ENCODE measurements at places on chromosomes 4 and X.

- peak; percentile 61 for DNase-seq
Measured at GRCh38 chrX:43750248-43750676, 94.2 kb downstream of the MAOA start.

DNA sequence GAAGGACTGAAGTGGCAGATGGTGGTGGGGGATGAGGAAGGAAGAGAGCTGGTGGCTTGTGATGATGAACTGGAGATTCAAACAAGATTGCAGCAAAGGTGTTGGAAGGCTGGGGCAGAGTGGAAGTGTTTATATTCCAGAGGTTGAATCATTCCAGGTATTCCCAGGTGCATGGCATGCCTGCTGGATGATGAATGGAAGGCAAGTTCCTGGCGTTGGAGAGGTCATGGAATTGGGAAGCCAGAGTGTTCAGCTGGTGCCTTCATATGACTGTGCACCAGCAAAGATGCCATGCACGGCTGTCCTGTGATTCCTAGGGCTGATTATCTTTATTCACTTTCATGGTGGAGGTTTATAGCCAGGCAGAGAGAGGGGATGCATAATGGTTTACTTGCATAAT, 135.8 kb upstream of the PUDP start:
- DNase-seq: no peak

- DNase-seq: no peak
Measured at GRCh38 chr4:189870511-189871234, 70.0 kb upstream of the FRG1 start.

- peak; percentile 45 for DNase-seq
Measured at GRCh38 chr4:157217708-157218107, 2.8 kb upstream of the GRIA2 start.

DNA sequence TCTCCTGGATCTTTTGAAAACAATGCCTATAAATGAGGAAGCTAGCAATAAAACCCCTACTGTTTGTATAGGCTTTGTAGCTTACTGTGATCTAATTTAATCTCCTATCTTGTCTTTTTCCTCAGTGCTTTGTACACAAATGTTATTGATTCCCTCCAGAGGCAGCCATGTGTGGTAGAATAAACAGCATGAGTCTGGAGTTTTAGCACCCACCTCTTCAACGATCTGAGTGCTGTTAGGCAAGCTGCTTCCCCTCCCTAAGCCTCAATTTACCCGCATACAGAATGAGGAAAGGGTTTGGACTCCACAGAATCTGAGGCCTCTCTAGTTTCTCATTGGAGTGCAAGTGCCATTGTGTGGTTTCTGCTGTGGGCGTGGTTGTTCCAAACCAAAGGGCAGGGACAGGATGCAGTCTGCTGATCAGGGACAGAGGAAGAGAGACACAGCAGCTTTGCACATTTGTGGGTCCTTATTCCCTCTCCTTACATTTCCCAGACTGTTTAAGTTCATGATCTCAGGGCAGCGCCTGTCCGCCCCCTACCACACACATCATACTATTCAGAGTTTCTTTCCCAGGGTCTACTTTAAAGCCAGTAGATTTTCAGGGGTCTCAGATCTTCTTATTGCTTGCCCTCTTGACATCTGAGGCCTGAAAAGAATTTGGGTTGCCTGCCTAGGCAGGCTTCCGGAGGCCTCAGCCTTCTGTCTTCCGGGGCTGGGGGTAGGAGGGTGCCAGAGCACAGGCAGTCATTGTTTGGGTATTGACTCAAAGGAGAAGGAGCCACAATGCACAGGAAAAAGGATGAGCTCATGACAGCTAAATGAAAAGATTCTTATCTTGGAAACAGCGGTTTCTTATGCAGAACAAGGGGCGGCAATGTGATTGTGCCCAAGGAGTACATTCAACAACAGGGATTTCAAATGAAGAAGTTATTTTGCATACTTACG, 114.9 kb upstream of the TEX13D start:
- peak; percentile 37 for DNase-seq

DNA sequence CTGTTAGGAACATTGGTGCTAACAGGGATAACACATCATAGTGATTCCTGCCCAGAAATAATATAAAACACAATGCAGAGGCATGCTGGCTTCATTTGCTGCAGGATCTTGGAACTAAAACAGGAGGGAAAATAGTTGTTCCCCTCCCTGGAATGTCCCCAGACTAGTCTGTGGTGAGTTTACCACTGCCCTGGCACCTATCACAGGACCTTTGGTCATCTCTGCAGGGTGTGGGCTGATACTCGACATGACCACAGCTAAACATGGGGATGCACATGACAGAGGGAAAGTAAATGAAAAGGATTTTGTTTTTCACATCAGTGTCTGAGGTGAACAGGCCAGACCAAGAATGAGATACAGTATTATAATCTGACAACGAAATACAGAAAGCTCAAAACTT, 160.2 kb upstream of the DKK2 start:
- no peak for DNase-seq

- DNase-seq: no peak
Measured at GRCh38 chr4:54942721-54943120, 182.7 kb downstream of the KDR start.

DNA sequence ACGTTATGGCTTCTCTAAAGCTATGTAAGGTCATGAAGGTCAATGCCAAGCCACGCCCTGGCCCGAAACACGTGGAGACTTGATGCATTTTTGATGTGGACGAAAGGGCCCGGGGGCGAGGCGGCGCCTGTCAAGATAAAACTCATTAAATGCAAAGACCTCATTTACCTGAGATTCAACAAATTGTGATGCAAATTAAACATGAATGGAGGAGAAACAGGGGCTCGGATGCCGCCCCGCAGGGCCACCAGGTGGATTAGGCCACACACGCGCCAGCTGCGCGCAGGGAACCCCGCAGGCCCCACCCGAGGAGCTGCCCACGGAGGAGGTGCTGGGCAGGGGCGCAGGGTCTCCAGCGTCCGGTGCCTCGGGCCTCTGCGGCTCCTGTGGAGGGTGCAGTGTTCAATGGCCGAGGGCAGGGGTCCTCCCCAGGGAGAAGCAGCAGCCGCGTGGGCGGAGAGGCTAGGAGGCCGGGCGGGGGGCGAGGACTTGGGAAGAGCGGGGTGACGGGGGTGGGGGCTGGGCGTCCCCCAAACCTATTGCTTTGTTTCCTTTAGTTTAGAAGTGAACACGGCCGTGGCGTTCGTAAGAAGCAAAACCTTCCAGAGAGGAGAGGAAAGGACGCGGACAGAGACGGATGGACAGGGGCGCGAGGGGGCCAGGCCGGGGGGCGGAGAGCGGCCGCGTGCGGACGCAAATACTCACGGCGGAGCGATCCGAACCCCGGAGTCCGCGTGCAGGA, 40.4 kb downstream of the CPLX1 start:
- no peak for DNase-seq

DNA sequence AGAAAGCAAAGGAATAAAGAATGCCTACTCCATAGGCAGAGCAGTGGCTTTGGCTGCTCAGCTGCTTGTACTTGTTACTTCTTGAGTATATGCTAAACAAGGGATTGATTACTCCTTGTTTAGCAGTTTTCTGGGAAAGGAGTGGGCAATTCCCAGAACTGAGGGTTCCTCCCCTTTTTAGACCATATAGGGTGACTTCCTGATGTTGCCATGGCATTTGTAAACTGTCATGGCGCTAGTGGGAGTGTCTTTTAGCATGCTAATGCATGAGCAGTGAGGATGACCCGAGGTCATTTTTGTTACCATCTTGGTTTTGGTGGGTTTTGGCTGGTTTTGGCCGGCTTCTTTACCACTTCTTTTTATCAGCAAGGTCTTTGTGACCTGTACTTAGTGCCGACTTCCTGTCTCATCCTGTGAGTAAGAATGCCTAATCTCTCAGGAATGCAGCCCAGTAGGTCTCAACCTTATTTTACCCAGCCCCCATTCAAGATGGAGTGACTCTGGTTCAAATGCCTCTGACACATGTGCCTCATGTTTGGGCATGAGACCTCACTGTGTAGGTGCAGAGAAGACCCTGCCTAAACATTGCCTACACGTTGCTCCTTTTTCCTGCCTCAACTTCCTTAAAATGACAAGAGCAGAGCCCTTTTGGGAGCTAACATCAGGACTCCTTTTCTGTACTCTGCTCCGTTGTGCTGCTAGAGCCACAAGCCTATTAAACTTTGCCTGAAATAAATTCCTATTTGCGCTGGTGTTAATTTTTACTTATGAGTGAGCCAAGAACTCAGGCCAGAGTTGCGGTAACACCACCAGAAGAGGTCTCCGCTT, 21.0 kb upstream of the UBA6 start:
- peak; percentile 44 for DNase-seq

DNA sequence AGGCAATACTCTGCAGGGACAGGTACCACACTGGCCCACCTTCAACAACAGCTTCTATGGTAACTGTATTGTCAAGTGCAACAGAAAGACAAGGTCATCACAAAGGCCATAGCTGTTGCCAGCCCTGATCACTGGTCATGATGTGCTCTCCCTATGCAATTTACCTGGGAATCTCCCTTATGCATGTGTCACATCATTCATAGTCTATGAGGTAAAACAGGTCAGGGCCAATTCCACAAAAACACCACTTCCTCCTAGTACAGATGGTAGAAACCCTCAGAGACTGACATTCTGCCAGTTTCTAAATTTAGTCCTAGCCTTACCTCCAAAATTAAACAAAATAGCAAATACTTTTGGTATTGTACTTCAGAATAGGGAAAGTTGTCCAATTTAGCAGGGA, 132.8 kb downstream of the MGST2 start:
- no peak for DNase-seq

GRCh38 chr4:5368426-5368825, 317.1 kb downstream of the STK32B start:
- no peak for DNase-seq

- DNase-seq: no peak
Measured at GRCh38 chr4:153275380-153276276, 68.9 kb upstream of the MND1 start.

- DNase-seq: peak; percentile 50
Measured at GRCh38 chr4:94877973-94878372, 120.2 kb downstream of the BMPR1B start.

DNA sequence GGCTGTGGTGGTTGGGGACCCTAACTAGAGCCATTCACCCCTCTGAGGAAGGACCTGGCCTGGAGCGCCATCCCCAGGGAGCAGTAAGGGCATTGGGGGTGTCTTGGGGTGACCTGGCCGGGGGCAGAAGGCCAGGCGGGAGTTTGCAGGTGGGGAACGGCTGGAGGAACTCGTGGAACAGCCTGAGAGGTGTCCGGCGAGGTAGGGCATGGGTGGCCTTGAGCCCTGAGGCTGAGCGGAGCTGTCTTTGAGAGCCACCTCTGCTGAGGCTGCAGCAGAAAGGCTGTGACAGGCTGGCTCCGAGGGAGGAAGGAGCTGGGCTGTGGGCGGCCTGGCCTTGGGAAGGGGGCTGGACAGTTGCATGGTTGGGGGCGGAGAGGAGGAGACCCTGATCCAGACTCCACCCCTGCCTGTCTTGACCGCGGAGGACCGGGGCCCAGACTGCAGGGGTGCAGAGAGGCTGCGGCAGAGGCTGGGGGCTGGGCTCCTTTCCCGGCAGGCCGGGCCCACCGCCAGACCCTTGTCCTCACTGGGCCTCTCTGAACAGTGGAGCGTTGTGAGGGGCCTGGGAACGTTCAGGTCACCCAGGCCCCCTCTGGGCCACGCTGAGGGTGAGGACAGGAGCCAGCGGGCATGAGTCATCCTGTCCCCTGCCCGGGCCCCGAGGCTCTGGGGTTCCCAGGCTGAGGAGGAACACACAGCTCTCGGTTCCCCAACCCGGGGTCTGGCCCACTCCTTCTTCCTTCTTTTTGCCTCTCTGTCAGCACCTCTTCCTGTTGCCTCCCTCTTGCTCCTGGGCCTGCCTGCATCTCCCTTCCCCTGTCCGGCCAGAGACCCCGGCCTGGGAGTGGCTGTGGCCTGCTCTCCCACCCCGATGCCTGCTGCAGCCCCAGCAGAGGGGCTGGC, 8.1 kb downstream of the SH3BP2 start:
- DNase-seq: peak; percentile 88

DNA sequence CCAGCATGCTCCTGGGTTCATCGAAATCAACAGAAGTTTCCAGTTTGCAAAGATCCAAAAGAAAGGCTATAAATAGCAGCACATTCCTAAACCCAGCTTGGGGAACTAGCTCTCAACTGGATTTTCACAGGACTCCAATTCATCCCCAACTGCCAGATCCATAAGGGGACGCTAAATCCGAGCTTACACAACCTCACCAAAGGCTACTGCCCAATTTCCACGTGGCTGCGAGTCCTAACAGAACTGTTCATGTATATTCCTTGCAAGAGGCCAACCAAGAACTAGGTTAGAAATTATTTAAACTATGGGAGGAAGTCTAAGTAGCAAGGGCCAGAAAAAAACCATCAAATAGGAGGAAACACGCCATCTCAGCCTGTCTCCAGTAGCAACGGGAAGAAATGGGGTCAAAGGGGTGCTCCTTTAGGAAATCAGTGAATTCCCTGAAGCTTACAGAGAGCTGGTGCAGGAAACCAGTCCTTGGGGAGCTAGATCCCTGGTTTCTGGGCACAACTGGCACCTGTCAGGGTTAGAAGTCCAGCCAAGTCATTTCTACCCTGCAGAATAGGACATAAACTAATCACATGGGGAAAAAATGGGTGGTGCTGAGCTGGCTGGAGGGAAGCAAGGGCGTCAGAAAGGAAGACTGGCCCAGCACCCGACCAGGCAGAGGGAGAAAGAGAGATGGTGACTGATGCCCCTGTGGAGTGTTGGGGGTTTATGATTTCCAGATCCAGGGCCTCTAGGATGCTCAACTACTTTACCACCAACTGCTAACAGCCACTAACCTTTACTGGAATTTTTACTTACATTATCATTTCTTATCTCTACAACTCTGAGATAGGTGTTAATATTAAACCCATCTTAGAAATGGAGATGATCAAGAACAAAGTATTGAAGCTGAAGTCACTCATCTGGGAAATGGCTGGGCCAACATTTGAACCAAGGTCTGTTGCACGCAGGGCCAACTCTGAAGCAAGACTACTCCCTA, 20.5 kb downstream of the RELL1 start:
- no peak for DNase-seq

DNA sequence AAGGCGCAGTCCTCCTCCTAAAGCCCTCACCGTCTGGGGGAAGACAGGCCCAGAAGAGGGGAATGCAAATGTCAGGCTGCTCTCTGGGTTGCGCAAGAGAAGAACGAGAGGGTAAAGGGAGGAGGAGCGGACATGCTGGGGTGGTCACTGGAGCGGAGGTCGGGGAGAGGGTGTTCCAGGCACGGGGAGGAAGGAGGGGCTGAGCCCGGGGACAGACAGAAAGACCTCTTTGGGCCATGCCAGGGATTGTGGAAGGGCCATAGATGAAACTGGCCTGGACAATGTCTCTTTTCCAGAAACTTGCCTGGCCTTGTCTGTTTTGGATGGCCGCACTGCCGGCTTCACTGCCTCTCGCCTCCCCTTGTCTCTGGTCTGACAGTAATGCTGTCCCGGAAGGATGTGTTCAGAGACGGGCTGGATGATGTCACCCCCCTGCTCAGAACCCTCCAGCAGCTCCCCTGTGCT, 121.0 kb downstream of the SORCS2 start:
- no peak for DNase-seq

- peak; percentile 50 for DNase-seq
Measured at GRCh38 chr4:154807042-154807630, 26.1 kb downstream of the RBM46 start.

DNA sequence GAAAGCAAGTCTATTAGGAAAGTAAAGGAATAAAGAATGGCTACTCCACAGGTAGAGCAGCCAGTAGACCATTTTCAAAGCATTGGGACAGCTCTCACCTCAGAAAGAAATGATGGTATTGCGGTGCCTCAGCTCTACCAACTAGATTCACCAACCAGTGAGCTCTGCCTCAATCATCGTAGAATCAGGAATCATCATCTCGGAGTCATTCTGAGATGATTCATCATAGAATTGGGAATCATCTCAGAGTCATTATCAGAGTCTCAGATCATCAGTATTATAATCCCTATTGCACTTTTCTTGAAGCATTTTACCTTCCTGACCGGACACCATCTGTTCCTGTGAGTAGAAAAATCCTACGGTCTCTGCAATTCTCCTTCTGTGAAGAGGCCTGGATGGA, 17.5 kb upstream of the SAT1 start:
- no peak for DNase-seq

Data from astrocyte of the spinal cord (primary cell).